ENCODE measurements at places on chromosomes 4 and X.

- no peak for DNase-seq
These were observed 12.3 kb upstream of the IL9R start for GRCh38 chrX:155985208-155985607.

GRCh38 chr4:1294891-1295290, 5.2 kb downstream of the MAEA start:
- DNase-seq, result no peak

DNA sequence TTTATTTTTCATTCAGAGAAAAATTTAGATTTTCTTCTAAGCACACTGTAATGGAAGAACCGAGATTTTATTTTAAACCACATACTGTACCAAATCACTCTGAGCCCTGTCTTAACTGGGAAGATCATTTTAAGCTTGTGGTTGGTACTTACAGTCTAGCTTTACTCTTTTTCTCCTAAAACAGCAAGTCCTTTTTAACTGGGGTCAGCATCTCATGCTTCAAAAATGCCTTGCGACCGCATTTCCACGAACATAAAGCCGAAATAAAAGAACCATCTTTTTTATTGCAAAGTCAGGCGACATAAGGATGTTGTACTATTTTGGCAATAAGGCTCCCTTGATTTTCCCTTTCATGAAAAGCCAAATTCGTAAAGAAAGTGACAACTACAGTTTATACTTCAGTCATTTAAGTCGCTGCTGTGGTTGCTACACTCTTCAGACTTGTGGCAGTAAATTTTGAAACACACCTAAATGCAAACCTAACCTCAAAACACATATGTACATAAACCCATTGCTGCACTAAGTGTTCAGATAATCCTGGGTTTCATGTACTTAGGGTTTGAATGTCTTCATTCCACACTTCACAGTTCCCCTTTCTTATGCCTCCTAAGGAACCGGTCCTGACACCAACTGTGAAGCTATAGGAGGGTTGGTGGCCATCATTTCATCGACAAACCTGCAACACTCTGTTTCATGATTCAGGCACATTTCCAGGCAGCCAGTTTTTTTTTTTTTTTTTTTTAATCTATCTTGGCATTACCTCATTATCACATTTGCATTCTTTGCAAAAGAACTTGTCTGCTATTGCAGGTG, 3.0 kb downstream of the STOX2 start:
- DNase-seq, result no peak

DNA sequence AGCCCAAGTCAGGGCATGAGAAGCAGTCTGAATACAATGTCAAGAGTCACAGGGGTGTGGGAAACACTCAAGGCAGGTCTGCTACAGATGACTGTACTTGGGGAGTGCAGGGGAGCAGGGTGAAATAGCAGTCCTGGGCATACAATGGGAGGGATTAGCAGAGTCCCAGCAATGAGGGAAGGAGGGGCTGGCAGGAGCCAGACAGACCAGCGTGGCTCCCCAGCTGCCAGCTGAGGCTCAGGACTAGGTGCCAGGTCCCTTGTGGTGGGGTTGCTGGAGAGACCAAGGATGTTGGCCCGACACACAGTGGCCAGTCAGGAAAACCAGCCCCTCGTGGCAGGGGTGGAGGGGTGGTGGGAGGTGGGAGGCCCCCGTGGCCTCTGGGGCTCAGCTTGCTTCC, 86.6 kb downstream of the RTL5 start:
- DNase-seq, result no peak

DNA sequence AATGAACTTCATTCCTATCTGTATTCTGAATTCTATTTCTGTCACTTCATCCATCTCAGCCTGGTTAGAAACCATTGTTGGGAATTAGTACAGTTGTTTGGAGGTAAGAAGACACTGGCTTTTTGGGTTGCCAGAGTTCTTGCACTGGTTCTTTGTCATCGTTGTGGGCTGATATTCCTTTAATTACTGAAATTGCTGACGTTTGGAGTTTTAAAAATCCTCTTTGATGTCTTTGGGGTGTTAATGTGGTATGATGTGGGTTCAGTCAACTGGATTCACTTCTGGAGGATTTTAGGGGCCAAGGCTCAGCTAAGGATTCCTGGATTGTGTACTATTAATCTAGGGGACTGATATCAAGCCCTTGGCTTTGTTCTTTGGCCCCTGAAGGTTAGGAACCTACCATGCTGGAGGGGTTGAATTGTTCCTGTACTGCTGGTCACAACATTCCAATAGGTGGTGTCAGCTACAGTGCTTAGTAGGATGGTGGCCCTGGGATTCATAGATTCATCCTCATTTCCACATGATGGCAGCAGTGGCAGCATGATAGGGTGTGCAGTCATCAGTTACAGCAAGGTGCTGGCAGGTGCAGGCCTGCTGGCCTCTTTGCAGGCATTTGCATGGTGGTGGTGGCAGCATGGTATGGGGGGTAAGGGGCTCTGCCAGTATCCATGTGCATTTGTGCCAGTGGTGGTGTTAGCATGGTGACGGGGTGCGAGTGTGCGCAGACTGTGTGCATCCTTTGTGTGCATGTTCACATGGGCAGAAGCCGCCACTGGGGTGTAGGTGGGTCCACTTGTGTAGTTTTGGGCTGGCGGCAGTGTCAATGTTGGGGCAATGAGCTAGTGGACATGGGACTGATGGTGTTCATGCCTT, 301.3 kb downstream of the TEX13C start:
- DNase-seq, result no peak

DNA sequence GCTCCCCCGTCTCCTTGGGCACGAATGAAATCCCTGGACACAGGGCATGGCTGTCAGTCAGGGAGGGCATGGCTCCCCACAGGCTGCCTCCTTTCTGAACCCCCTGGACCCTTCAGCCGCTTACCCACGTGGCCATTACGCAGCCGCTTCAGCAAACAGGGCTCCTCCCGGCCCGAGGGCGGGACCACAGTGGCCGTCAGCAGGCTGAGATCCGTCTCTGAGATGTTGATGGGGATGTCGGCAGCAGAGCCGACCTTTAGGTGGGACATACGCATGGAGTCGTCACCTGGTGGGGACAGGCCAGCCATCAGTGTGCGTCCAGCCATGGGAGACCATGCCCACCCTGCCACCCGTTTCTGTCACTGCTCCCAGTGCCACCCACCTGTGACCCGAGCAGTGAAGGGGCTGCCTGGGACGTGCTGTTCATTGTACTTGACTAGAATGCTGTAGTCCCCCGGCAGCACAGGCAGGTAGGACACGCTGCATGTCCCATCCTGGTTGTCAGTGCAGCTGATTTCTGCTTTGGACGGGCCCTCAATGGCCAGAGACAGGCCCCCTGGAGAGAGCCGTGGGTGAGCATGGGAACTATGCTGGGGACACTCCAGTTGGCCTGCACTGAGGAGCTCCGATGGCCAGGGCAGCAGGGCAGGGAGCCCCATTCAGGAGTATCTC, 21.1 kb downstream of the FLNA start:
- no peak for DNase-seq

- DNase-seq, result no peak
These were observed 129.4 kb downstream of the RASL11B start for GRCh38 chr4:52991472-52991871.

DNA sequence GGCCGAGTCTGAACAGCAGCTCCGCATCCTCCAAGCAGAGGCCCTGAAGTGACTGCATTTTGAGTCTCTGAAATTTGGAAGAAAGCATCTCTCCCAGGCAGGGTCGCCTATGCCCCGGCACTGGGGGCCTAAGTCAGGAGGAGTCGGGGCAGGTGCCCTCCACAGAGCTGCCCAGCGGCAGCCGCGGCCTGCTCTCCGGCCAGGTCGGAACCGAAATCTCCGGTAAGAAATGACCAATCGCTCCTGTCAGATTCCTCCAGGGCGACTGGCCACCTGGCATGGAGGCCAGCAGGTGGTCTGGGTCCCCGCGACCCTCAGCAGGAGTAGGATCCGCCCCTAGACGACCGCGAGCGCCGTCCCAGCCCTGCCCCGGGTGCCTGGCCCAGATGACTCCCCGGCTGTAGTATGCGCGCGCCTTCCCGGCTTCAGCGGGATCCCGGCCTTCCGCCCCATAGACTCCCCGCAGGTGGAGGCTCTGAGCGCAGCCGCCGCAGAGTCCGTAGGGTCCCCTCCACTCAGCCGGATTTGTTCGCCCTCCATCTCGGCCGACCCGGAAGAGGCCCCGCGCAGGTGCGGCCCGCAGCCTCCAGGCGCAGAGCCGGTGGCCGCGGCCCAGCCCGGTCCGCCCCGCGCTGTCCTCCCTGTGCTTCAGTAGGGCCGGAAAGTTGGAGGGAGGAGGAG, 1.5 kb downstream of the NKX1-1 start:
- DNase-seq, result peak; percentile 28

- no peak for DNase-seq
These were observed 31.0 kb downstream of the ALPK1 start for GRCh38 chr4:112327965-112328733.

DNA sequence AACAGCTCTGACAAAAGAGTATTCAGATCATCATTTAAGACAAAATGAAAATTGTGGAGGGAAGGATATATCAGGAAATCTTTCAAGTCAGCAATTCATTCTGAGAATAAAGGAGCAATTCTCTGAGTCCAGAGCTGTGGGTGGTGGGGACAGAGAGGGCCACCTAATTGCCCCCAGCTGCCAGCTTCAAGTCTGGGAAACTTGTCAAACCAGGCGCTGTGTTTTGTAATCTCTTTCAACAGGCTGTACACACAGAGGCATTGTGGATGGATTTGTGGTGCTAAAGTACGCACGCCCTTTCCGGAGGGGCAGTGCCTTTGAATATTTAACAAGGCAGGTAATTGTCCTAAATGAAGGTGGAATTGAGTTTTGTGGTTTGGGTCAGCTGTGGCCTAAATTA, 591.1 kb upstream of the BOD1L1 start:
- no peak for DNase-seq

DNA sequence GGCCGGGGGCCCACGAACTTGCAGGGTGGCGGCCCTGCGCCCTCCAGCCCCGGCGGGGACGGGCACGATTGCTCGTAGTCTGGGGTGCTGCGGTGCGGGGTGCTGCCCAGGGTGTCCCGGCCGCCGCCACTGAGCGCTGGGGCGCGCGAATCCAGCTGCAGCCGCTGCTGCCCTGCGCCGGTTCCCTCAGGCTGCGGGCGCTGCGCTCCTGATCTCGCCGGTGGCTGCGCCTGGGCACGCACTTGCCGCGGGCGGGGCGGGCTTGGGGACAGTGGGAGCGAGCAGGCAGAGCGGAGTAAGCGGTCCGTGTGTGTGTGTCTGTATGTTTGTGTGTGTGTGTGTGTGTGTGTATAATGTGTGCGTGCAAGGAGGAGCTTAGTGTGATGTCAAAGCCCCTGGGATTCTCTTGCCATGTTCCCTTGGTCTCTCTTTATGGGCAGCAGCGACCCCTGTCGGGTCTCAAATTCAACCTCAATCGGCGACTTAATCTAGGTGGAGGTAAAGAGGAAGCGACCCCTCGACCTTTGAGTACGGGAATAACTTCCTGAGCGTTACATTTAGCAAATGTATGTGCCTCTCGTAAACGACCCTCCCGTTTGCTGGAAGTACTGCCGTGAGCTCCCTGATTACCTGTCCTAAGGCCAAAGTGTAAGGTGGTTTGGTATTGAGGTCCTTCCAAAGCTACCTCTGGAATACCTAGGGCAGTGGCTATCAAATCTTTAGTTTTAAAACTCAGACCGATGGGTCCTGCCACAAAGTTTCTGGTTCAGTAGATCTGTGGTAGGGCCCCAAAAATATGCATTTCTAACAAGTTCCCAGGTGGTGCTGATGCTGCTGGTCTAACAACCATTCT, at the start of gene RNF150:
TSS of gene RNF150 (minus strand) at position 324 of the 853 bp plus-strand sequence.
- peak; percentile 34 for DNase-seq

- no peak for DNase-seq
These were observed 22.2 kb downstream of the CYBB start for GRCh38 chrX:37802028-37802427.

- no peak for DNase-seq
These were observed 3.7 kb downstream of the MYOZ2 start for GRCh38 chr4:119139311-119139710.

GRCh38 chrX:19875050-19875431, 12.4 kb downstream of the SH3KBP1 start:
- no peak for DNase-seq

- DNase-seq, result no peak
These were observed 17.8 kb downstream of the TMEM192 start for GRCh38 chr4:165094873-165095272.

- no peak for DNase-seq
These were observed 494.1 kb downstream of the GABRG1 start for GRCh38 chr4:45629717-45630116.

DNA sequence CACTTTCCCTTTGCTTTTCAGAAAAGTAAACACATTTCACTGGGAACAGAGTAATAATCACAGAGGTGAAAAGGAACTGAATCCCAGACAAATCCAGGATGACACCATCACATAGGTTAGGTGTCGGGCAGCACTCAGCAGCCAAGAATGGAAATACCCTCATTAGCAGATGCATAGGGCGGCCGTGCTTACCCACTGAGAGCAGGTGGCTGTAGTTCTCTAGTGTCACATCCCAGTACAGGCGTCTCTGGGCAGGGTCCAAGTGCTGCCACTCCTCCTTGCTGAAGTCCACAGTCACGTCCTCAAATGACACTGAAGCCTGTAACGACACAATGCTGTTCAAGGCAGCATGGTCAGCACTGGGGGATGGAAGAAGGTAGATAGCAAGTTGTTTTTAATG, 26.9 kb downstream of the ZNF41 start:
- DNase-seq, result no peak

GRCh38 chrX:132413459-132413858, 75.4 kb downstream of the MBNL3 start:
- DNase-seq, result no peak

DNA sequence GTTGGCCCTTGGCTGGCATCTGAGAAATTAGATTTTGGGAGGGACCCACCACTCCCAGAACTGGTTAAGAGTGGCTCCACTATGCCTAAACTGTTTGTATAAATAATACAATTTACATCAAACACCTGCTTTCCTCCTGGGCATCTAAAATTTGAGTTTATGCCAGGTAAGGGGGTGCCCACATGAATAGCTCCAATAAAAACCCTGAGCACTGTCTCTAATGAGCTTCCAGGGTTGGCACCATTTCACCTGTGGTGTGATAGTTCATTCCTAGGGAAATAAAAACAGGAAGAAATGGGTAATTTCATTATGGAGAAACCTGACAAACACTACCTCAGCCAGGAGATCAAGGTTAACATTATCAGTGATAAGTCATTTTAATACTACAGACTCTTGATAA, 119.7 kb downstream of the FRYL start:
- DNase-seq, result no peak

- DNase-seq, result no peak
These were observed 496.9 kb upstream of the DIPK2B start for GRCh38 chrX:45697591-45697990.

DNA sequence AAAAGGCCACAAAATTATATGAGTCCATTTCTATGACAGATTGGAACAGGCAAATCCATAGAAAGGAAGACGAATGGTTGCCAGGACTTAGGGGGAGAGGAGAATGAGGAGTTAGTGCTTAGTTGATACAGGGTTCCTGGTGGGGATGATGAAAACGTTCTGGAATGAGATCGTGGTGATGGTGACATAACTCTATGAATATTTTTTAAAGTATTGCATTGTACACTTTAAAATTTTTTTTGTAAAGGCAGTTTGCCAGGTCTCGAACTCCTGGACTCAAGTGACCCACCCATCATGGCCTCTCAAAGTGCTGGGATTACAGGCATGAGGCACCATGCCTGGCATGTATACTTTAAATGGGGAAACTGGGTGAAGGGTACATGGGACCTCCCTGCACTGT, 9.9 kb upstream of the CCNQ start:
- no peak for DNase-seq
